ENCODE measurements at places on chromosomes 11 and 22. TPM values are rescaled to one million over a fixed set of nuclear protein-coding genes. Genes with fewer than 3 reads are reported as not detected.
A peak's percentile ranks its signal among the peaks of the same experiment; 100 is the strongest.

DNA sequence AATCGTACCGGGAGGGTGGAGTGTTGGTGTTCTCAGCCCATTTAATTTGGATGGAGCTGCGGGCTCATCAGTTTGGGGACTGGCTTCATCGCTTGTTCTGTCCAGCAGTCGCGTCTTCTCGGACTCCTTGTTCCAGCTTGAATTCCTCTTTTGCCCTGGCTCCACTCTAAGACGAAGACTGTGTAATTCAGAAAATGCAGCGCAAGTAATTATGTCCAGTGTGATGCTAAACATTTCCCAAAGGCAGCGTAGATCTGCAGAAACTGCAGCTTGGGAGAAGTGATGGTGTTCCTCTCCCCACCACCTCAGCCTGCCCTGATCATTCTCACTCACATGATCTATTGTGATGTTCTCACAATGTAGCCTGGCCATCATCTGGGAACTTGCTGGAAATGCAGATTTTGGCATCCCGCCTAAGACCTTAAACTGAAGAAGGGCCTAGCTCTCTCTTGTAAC lies 666 bp downstream of the SLC25A18 start:
- no peak for DNase-seq

- no peak for DNase-seq
Measured at GRCh38 chr11:100908746-100909145, 220.9 kb downstream of the PGR start.

DNA sequence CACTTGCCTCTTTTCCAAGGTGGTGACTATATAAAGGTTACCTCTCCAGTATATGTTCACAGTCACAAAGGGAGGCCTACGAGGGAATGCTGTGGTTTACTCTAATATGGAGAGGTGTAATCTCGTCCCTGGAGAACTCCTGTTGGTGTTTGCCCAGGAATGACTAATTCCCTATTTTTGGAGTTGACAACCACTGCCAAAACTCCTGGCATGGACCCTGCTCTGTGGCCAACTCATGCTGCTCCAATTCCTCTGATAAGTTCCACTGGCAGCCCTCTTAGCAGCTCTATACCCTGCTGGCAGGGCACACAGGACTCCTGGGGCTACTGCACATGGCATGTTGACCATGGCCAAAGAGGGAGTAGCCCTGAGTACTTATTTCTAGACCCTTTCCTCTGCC lies 418.7 kb upstream of the ANO5 start:
- DNase-seq, result no peak

DNA sequence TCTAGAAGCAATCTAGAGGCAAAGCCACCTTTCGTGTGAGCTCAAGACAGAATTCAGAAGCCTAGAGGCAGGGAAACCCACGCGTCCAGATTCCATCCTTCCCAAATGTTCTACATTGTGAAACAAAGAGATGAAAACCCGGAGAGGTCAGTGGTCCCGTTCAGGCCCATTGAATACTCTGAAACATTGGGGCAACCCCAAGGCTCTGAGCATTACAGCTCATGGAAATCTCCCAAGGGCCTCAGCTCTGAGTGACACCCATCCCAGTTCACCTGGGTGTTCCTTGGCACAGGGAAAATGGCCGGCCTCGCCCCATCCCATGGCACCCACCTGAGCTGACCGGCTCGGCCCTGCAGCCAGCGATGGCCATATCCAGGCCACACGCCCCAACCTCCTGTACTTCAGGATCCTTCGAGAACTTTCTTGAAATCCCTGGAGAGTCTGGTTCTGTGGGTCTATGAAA lies 128.6 kb upstream of the FGF3 start:
- no peak for DNase-seq

GRCh38 chr11:34744511-34744910 lies 123.6 kb downstream of the EHF start:
- no peak for DNase-seq

DNA sequence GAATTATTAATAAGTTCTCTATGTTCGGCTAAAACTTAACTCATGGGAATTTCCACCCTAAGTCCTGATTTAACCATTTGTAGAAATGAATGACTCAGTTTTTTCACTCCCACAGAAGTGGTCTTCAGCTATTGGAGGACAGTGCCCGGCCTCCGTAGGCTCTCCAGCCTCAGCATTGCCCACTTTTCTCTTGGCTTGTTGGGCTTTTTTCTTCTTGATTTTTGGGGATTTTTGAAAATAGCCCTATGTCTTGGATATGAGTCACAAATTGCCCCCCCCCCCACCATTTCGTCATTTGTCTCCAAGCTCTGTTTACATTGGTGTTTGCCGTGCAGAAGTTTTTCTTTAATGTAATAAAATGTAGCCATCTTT lies 66.7 kb downstream of the PACS1 start:
- no peak for DNase-seq

DNA sequence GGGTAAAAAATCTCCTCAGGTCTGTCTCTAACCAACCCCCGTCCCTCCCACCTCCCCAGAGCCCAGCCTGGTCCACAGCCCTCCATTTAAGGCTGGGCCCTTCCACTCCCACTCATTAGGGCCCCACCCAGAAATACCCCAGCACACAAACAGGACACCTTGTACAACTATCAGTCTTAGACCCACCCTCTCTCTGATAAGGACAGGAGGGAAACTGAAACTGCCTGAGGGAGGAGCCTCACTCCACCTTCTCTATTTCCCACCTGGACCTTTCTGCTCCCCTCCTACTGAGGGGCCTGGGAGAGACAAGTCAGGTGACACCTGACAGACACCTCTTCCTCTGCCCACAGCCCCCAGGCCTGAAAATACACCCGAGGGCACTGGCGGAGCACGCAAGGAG lies 90.2 kb downstream of the PLEKHA7 start:
- peak; percentile 60 for DNase-seq

DNA sequence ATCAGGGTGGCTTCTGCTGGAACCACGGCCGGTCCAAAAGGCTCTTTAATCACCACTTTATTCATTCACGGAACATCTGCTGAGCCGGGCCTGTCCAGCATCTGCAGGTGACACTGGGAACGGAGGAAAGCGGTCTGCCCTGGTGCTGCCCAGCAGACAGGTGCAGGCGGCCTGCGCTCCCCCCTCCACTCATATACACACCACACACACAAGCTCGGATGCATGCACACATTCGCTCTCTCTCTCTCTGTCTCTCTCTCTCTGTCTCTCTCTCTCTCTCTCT lies 736.9 kb downstream of the BRD1 start:
- DNase-seq, result no peak

GRCh38 chr11:18171377-18172000 lies 1.1 kb upstream of the MRGPRX4 start:
- DNase-seq, result peak; percentile 28

DNA sequence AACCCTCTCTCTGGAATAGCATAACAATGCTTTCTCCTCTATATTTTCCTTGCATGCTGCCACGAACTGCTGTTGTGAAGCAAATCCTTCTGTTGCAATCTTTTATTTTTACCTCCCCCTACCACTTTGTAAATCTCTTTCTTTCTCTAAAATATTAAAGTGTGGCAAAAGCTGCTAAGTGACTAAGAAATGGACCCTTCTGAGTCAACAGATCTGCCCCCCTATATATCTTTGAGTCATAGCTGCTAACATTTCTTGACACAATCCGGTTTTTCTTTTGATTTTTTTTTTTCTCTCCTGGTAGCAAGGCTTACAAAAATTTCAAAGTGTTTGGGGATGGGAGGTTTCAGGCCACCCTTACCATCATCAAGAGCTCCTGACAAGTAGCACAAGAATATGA lies 39.0 kb upstream of the KIRREL3 start:
- DNase-seq, result no peak

DNA sequence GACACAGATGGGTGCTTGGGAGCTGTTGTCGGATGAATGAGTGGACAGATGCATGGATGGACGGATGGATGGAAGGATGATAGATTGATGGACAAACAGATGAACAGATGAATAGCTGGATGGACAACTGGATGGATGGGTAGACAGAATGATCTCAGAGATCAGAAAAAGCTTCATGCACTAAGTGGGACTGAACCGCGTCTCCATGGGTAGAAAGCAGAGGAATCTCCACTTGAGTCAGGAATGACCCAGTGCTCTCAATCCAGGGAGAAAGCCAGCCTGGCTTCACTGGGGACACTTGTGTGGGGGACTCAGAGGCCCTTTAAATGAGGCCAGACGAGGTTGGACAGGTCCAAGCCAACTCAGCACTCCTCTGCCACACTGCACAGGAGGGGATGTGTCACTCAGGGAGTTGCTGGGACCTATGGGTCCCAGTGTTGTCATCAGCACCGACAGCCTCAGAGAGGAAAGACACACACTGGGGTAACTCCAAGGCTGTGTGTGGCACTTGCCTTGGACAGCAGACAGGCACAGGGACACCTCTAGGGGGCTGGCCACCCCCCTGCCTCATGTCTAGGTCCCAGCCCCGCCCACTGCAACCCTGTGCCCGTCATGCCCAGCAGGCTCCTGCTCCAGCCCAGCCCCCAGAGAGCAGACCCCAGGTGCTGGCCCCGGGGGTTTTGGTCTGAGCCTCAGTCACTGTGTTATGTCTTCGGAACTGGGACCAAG lies 5.6 kb downstream of the IGLL5 start:
- DNase-seq, result no peak

DNA sequence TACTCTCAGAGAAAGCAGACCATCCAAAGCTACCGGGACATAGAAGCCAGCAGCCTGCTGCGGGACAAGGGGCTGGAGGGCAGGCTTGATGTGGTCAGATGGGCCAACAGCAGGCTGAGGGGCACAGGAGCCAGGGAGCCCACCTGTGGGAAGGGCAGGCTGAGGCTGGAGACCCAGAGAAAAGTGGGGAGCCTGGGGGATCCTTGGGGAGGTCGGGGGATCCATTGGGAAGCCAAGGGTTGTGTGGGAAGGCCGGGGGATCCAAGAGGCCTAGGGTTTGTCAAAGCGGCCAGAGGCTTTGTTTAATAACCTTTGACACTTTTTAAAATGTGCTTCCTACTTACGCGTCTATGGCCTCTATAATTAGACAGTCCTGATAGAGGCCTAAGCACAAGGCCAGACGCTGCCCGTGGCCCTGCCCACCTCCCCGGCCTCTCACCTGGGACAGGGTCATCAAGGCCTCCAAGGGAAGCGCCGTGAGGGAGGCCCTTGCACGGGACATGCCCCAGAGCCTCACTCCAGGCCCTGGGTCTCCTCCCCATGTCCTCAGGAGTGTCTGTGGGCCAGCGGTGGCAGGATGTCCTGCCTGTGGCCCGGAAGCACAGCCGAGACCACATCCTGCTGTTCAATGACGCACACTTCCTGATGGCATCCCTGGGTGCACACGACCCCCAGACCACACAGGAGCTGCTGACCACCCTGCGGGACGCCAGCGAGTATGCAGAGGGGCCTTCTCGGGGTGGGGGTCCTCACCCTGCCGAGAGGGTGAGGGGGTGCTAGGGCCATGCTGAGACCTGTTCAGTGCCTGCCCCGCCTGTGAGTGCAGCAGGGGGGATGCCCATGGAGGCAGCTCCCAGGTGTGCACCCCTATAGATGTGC lies 8.6 kb upstream of the GTSE1 start:
- DNase-seq, result no peak

- no peak for DNase-seq
Measured at GRCh38 chr11:91776655-91777054, 448.0 kb upstream of the FAT3 start.

DNA sequence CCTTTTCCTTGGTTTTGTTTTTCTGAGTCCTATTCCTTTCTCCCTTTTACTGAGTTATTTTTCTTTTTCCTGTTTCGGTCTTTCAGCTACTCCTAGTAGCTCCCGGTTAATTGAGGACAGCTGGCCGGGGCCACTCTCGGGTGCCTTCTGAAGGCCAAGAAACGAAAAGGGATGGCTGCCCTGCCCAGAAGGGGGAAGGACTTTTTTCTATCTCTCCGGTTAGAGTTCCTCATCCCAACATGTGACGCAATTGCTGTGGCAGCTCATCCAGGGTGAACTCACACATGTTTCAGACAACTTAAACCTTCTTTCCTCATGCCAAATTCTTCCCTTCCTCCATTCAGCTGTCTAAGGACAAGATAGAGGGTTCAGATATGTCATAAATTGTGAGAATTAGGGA lies 83.6 kb downstream of the PIWIL4 start:
- DNase-seq, result no peak

GRCh38 chr11:75502138-75502537 lies 23.6 kb downstream of the GDPD5 start:
- DNase-seq, result no peak

- no peak for DNase-seq
Measured at GRCh38 chr11:89535221-89535620, 44.0 kb upstream of the NOX4 start.

DNA sequence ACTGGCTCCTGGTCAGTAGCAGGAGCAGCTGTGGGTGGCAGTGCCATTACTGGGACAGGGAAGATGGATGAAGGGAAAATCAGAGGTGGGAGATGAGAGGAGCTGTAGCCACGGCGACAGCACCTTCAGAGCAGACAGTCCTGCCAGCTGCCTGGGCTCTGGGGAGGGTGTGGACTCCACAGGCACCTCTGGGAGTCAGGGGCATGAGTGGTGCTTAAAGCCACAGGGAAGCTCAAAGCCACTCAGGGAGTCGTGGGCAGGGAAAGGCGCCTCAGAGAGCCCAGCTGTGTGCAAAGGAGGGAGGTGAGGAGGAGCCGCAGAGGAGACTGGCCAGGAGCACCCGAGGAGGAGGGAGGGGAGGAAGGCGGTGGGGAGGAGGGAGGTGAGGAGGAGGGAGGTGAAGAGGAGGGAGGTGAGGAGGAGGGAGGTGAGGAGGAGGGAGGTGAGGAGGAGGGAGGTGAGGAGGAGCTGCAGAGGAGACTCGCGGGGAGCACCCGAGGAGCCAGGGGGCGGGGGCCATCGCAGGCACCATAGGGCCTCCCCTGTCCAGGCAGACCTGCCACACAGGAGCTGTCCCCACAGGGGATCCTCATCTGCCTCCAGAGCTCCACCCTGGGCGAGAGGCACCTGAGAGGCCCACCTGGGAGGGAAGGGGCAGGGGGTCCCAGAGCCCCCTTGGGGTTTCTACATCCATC lies 977.6 kb downstream of the BRD1 start:
- no peak for DNase-seq

GRCh38 chr22:28426346-28427132 lies 253.1 kb downstream of the TTC28 start:
- DNase-seq, result no peak

- DNase-seq, result peak; percentile 4
Measured at GRCh38 chr22:35230839-35231584, 26.3 kb upstream of the HMGXB4 start.

GRCh38 chr11:57713835-57714234 lies 1.4 kb downstream of the TMX2 start:
- no peak for DNase-seq

- DNase-seq, result no peak
Measured at GRCh38 chr11:62202910-62203309, 5.6 kb upstream of the SCGB2A1 start.

- DNase-seq, result no peak
Measured at GRCh38 chr11:87645626-87646025, 529.6 kb downstream of the RAB38 start.

The OR8G5 gene
- total RNA-seq, result not detected

The TIMP3 gene
- 9.1 TPM for total RNA-seq

The TLCD5 gene
- total RNA-seq, result 5.9 TPM

The RNF26 gene
- 31.8 TPM for total RNA-seq

Data from Calu3 (cell line).